Ureter (tissue), 1 donor: ENCODE measurements at places on chromosomes 3 and 15. TPM values are rescaled to one million over a fixed set of nuclear protein-coding genes. Genes with fewer than 3 reads are reported as not detected.

DNA sequence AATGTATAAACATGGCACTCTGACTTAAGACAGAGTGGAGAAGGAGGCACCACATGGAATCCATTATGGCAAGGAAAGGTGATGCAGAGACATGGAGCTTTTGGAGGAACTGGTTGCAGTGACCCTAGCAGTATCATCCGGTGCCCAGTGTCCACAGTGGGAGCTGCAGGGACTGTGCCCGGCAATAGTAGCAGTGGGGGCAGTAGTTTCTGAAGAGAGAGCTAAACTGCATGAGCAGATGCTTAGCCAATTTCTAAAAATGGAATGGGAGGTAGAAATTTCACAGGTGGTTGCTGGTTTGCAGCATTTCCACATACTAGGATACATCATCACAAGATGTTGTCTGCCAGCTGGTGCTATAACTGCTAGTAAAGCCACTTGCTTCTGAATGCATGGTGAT is 7.8 kb upstream of the TM2D3 start:
- no peak for DNase-seq

GRCh38 chr3:131975047-131975446 is 59.8 kb downstream of the CPNE4 start:
- DNase-seq, result no peak

- DNase-seq, result peak; percentile 26
Observed at GRCh38 chr15:75785771-75786574, 57.3 kb upstream of the UBE2Q2 start.

SNTN gene
- total RNA-seq, result not detected

EXD1 gene
- not detected for total RNA-seq

GRCh38 chr3:11244121-11244677 is 28.0 kb upstream of the ATG7 start:
- no peak for DNase-seq

DNA sequence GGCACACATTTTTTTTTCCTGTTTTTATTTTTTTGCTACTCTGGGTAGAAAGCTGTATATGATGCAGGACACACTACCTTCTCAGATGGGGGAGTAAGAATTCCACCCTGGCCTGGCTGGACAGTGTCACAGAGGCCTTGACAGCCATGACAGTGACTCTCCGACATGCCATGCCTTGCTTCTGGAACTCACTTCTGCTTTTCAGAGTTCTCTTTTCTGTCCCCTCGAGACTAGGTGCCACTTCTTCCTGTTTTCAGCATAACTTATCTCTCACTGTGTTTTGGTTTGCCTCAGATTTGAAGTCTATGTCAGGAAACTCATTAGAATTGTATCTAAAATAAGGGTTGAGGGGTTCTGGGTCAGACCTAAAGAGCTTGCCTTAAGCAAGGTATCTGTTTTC is 69.1 kb upstream of the SEC13 start:
- DNase-seq, result no peak

CFAP100 gene
- total RNA-seq, result not detected

DNA sequence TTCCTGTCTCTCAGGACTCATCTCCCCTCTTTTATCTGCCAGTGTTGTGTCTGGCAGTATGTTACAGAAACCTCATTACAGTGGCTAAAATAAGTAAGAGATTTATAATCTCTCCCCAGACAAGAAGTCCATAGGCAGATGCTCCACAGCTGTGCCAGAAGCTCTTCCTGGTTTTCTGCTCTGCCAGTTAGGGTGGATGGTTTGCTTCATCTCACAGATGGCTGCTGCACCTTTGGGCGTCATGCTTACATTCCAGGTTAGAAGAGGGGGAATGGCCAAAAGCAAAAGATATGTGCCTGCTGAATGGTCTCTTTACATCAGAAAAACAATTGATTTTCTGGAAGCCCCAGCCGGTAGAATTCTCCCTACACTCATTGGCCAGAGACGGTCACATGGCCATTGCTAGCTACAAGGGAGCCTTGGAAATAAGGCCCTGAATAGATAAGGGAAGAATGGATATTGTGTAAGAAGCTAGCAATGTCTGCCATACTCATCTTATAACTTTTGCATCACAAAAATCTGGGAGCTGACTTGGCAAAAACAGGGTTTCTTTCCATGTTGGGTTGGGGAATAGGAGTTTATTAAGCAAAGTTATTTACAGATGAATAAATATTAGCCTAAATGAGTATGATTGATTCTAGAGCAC is 91.1 kb downstream of the PDCD6IP start:
- DNase-seq, result no peak

- no peak for DNase-seq
Observed at GRCh38 chr3:130825762-130826299, 68.1 kb upstream of the ATP2C1 start.

- DNase-seq, result peak; percentile 51
Observed at GRCh38 chr3:132180337-132180791, 136.8 kb upstream of the ACP3 start.

- no peak for DNase-seq
Observed at GRCh38 chr3:151425627-151426340, 35.1 kb downstream of the IGSF10 start.

CDAN1 gene
- total RNA-seq, result 13.3 TPM

GRCh38 chr3:128806588-128806987 is 72.8 kb upstream of the ACAD9 start:
- DNase-seq, result no peak

DNA sequence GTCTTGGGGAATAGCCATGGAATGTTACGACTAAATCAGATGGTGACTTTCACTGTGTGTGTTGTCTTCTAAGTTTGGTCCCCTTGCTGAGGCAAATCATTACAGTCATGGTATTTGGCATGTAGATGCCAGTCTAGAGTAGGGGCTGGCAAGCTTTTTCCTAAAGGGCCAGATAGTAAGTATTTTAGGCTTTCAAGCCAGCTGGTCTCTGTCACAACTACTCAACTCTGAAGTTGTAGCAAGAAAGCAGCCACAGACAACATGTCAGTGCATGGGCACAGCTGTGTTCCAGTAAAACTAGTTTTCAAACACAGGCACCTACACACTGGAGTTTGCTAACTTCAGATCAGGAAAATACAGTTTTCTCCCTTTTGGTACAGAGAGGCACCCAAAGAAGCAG is 39.3 kb downstream of the CCR3 start:
- DNase-seq, result no peak

TMEM266 gene
- 0.52 TPM for total RNA-seq

STRIT1 gene
- not detected for total RNA-seq

ST8SIA2 gene
- total RNA-seq, result not detected

- DNase-seq, result no peak
Observed at GRCh38 chr15:93382200-93382820, 293.3 kb upstream of the RGMA start.

- no peak for DNase-seq
Observed at GRCh38 chr3:10741891-10742671, 73.9 kb upstream of the SLC6A11 start.

DNA sequence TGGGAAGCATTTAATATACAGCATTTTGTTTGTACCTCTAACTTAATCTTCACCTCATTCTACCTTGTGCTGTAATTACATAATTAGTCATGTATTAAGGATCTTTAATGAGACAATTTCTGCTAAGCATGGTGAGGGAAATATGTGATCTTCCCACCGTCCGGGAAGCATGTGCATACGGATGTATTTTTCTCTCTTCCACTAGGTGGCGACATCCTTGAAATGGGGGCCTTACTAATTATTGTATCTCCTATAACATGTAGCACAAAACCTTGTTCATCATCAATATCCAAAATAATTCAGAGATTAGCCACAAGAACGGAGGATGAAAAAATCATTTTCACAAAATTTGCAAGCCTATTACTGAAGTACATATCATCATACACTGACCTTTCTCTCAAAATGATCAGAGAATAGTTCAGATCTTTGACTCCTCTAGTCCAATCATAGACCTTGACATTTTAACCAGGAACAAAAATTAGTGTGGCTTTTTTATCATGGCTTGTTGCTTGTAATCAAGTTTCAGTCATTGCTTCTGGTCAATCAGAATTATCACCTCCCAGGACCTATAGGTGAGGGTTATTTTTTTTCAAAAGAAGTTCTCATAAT is 148.9 kb upstream of the GBE1 start:
- no peak for DNase-seq

DNA sequence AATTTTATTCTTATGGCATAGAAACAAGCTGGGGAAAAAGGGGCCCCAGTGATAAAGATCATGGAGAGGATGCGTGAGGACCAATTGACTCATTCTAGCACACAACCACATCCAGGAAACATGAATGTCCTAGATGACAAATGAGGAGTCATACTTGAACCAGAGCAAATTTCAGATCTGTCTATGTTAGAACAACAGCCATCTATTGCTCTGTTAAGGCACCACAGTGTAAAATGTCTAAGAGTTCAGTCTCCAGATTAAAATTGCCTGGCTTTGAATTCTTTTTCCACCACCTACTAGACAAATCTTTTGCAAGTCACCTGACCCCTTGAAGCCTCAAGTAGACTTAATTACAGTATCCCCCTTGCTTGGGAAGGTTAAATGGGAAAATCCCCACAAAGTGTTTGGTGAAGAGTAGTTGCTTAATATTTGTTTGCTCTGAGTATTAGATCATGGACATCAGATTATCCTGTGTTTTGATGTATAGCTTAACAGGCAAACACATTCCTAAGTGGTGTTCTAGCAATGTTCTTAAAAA is 258.7 kb upstream of the TGFBR2 start:
- no peak for DNase-seq

- no peak for DNase-seq
Observed at GRCh38 chr15:57388464-57388863, 12.2 kb downstream of the CGNL1 start.

TMEM207 gene
- not detected for total RNA-seq

DNA sequence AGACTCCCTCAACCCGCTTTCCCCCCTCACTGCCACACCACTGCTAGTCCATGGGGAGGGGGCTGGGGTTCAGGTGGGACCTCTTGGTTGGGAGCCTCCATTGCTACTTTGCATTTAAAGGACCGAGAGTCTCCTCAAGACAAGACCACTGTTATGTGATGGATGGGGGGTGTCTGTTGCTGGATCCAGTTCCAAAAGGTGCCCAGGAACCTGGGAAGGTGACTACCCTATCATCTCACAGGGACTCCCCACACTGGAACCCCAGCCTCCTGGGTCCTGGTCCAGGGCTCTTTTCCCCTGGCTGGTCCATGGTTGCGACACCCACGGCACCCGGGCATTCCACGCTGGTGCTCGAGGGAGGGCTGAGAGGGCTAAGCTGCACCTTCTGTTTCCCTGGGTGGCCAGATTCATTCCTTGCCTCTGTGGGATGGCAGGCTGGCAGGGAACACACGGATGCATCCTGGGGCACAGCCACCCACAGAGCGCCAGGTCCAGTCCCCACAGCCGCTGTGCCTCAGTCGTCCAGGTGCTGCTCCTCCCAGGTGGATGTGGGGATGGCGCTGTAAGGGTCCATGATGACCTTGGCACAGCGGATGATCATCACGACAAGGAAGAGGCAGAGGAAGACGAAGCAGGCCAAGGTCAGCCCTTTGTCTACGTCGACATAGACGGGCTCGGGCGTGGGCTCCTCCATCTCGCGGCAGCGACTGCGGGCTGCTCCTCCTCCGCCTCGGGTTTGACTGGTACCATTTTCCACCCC is 48.6 kb downstream of the FAH start:
- no peak for DNase-seq

DNA sequence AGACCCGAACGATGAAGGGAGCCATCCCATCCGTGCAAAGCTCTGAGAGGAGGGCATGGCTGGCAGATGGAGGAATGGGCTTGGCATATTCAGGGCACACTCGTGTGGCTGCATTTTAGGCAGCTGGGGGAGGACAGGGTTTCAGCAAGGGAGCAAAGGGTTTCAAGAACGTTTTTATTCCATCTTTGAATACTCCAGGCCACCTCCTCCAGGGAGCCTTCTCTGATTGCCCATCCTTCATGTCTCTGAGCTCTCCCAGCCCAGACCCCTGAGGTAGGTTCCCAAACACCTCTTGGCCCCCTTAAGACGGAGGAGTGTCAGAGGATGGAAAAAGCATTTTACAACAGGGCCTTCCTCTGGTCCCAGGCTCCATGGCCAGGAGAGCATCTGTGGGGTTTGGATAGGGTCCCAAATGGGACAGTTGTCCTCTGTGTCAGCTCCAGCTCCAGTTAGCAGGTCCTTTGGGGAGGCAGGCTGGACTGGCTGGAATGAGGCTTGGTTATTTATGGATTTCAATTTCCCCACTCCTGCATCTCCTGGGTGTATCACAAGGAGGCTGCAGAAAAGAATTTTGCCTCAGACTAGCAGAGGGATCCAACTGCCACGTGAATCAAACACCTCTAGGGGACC is 17.7 kb upstream of the SLC6A1 start:
- no peak for DNase-seq

GRCh38 chr3:123638936-123639689 is 54.3 kb upstream of the HACD2 start:
- DNase-seq, result no peak

- no peak for DNase-seq
Observed at GRCh38 chr3:59483191-59483590, 433.4 kb upstream of the CFAP20DC start.

- no peak for DNase-seq
Observed at GRCh38 chr15:96293441-96293840, 37.1 kb upstream of the NR2F2 start.

ROPN1 gene
- total RNA-seq, result not detected

TMEM45A gene
- total RNA-seq, result 9.2 TPM

- DNase-seq, result no peak
Observed at GRCh38 chr3:45665101-45665572, 24.1 kb upstream of the SACM1L start.

FOXB1 gene
- total RNA-seq, result not detected

DNA sequence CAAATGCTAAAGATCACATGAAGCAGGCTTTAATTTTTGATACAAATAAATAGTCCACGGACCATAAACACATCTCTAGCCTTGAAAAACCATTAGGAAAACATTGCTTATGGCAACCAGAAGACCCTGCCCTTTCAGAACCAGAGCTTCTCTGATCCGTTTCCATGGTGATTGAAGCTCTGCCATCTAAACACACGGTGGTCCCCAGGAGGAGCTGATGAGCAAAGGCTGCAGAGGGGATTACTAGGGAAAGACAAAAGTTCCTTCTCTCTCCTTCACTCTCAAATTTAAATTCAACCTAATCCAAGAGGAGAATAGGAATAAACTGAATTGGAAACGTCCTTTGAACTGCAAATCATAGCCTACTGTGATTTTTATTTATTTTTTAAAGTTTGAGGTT is 122.0 kb upstream of the ATP10A start:
- no peak for DNase-seq

PCOLCE2 gene
- total RNA-seq, result 14.3 TPM
